ENCODE measurements at places on chromosomes 16 and 17. TPM values are rescaled to one million over a fixed set of nuclear protein-coding genes. Genes with fewer than 3 reads are reported as not detected.

PIMREG gene
- total RNA-seq = 4.4 TPM

IGSF6 gene
- not detected for total RNA-seq

PDK2 gene
- 36.3 TPM for total RNA-seq

KCTD19 gene
- not detected for total RNA-seq

G6PC1 gene
- total RNA-seq = not detected
